Placental pericyte (primary cell): ENCODE measurements at places on chromosomes 5 and 9. TPM values are rescaled to one million over a fixed set of nuclear protein-coding genes. Genes with fewer than 3 reads are reported as not detected.

IL3 gene
- not detected in 2 replicates for total RNA-seq

UTP15 gene
- 22.3 and 45.0 TPM in 2 replicates for total RNA-seq

RGS7BP gene
- total RNA-seq: not detected in 2 replicates

PCDHB6 gene
- under 0.01 and 0.14 TPM in 2 replicates for total RNA-seq

MED7 gene
- 8.3 and 9.9 TPM in 2 replicates for total RNA-seq

PPIC gene
- 18.3 and 37.0 TPM in 2 replicates for total RNA-seq

C5orf58 gene
- under 0.01 TPM in 1 of 2 replicates, not detected in the other for total RNA-seq

LHX3 gene
- not detected in 2 replicates for total RNA-seq
